ENCODE measurements at places on chromosomes 12 and 14.

DNA sequence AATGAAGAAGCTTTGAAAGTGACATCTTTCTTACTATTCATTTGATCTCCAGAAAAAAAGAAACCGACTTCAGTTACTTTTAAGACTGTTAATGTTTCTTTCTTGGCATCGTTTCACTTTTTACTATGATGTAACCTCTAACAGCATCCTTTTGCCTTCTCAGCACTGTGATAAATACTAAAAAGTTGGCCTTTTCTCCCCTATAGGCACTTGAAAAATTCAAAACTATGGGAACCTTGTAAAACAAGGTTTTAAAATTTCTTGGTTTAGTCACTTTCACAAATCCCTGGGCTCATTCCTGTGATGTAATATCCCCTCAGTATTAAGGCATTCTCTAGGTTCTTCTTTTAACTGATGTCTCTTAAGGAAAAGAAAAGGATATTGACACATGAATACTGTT is 281.8 kb downstream of the EGLN3 start:
- DNase-seq, result no peak

- no peak for DNase-seq
Measured at GRCh38 chr12:78087363-78087675, 256.6 kb downstream of the NAV3 start.

- DNase-seq, result no peak
Measured at GRCh38 chr14:96059519-96060135, 20.5 kb downstream of the C14orf132 start.

- no peak for DNase-seq
Measured at GRCh38 chr12:33223956-33224355, 215.7 kb downstream of the SYT10 start.
